Mucosa of gallbladder (tissue), 1 donor: ENCODE measurements at places on chromosomes 13 and 19. TPM values are rescaled to one million over a fixed set of nuclear protein-coding genes. Genes with fewer than 3 reads are reported as not detected.

- DNase-seq, result no peak
Measured at GRCh38 chr19:30374539-30374864, 2.3 kb downstream of the ZNF536 start.

GRCh38 chr19:14655726-14656125 is 18.9 kb downstream of the ADGRE3 start:
- DNase-seq, result no peak

DNA sequence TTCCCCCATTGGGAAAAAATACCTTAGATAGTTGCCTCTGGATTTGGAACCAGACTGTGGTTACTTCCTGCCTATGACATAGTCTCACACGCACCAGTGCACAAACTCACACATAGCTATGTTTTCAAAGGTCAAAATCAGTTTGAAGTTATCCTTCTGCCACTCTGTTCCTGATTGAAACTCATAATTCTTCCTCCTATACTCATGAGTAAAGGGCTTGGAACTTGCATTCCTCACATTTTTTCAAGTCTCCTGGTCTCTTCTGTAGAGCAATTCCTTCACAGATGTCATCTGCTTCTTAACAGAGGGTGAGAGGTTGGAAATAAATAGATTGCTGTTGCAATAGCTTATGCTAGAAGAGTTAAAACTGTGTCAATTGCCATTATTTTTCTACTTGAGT is 18.6 kb upstream of the POSTN start:
- no peak for DNase-seq

The ZNF836 gene
- total RNA-seq, result 16.7 TPM

GRCh38 chr19:11458236-11458900 is 22.5 kb downstream of the ELAVL3 start:
- DNase-seq, result no peak

DNA sequence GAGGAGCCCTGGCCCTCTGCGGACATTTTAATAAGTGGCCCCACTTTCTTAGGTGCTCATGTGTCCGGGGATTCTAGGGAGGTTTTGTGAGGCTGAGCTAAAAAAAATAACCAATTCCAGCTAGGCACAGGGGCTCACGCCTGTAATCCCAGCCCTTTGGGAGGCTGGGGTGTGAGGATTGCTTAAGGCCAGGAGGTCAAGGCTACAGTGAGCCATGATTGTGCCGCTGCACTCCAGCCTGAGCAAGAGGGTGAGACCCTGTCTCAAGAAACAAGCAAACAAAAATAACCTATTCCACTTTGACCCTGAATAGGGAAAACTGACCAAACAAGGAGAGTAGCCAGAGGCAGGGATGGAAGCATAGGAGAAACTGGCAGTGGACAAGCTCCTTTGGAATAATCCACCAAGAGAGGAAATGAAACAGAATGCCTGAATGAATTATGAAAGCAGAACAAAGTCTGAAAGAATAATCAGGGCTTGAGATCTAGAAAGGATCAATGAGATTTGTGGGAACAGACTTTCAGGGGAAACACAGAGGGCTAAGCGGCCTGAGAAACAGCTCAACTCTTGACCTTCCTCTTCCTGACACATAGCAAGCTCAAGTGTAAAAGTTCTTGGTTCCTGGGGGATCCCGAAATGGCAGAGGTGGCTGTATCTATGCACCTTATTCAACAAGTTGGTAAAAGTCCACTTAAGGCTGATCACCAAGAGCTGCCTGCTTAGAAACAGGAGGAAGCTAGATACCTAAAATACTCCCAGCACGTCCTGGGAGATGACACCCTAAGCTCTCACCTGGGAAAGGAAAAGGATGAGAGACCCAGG is 30.1 kb upstream of the FFAR2 start:
- DNase-seq, result no peak

DNA sequence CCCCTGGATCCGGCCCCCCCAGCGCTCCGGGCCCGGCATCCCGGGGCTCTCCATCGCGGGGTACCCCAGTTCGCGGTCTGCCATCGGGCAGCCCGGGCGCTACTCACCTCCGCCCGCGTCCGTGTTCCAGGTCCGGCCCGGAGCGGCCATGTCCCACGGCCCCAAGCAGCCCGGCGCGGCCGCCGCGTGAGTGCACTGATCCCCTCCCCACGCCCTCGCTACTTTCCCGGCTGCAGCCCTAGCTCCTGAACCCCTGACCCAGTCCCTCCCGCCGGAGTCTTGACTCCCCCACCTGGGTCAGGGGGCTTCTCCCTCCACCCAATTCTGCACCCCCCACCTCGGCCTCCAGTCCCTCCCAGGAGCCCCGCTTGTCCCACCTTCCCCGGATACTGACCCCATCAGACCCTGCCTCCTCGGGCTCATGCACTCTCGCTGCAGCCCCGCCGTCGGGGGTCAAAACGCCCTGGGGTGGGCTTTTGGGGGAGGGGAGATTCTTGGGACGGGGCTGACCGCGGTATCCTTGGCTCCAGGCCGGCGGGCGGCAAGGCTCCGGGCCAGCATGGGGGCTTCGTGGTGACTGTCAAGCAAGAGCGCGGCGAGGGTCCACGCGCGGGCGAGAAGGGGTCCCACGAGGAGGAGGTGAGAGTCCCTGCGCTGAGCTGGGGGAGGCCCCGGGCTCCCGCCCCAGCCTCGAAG is 566 bp downstream of the HMG20B start:
- no peak for DNase-seq

The AMER2 gene
- total RNA-seq, result not detected

DNA sequence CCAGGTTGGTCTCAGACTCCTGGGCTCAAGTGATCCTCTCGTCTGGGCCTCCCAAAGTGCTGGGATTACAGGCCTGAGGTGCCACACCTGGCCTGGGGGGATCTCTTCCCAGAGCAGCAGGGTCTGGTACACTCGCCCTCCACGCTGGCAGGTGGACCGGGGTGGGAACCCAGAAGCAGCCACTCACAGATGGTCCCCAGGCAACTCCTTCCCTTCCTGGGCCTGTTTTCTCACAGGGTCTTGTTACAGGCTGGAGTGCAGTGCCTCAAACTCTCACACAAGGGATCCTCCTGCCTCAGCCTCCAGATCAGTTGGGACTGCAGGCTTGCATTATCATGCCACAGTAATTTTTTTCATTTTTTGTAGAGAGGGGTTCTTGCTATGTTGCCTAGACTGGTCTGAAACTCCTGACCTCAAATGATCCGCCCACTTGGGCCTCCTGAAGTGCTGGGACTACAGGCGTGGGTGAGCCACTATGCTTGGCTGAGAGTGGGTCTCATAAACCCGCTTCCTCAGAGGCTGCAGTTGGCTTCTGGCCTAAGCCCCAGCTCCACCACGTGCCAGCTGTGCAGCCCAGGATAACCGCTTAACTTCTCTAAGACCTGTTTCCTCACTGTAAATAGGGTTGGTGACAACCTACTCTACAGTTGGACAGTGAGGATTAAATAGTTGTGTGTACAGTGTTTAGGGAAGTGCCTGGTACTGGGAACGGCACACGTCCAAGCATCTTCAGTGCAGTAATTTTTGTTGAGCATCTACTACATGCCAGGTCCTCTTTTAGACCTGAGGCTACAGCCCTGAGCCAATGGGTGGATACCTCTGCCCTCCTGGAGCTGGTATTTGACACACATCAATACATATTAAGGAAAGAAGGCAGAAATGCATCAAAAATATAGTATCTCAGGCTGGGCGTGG is 871 bp upstream of the CCER2 start:
- no peak for DNase-seq

The ATP8A2 gene
- total RNA-seq, result 0.29 TPM

DNA sequence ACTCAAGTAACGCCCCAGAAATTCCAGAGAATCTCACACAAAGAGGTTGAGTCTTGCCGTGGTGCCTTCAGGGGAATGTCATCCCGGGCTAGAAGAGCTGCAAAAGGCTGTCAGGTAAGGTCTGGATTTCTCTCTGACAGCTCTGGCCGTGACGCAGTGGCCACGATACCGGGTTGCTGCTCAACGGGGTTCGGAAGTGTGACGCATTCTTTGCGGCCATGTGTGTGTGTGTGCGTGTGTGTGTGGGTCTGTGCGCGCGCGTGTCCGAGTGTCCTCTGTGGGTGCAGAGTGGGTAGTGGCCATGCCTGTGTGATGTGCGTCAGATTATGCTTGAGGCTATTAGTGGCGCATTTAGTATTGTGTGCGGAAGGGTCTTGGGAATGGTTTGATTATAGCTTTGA is 306 bp downstream of the ZNF540 start:
- peak; percentile 73 for DNase-seq
